ENCODE measurements at places on chromosomes 11 and 22.

DNA sequence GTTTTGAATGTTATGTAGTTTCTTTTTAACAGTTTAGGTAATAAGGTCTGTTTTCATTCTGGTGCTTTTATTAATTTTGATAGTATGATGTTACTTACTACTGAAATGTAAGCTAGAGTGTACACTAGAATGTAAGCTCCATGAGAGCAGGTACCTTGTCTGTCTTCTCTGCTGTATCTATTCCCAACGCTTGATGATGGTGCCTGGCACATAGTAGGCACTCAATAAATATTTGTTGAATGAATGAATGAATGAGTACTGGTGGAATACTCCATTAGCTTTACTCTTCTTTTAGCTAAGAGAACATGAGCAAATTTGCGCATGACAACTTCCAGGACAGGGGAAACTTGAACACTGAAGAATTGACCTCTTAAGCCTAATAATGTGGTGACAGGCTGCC is 6.6 kb upstream of the NAT10 start:
- DNase-seq: no peak

GRCh38 chr11:20669820-20670684 is 666 bp downstream of the NELL1 start:
- DNase-seq: no peak

DNA sequence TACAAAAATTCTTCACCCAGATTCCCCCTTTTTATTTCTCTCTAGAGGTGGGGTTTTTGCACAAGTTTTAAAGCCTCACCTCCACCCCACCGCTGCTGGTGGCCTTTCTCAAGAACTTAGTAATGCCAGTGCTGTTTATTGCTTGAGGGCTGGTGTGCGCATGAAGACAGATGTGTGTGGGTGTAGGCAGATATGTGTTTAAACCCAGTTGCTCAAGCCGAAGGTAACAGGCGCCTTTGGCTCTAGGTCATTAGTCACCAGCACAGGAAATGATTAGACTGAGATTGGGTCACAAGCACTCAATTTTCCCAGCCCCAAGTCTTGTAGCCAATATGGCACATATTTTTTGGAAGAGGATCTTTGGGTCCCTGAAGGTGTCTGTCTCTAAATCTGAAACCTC is 2.7 kb upstream of the CLMP start:
- DNase-seq: no peak

GRCh38 chr22:31085493-31085824 is 4.3 kb downstream of the SMTN start:
- no peak for DNase-seq

DNA sequence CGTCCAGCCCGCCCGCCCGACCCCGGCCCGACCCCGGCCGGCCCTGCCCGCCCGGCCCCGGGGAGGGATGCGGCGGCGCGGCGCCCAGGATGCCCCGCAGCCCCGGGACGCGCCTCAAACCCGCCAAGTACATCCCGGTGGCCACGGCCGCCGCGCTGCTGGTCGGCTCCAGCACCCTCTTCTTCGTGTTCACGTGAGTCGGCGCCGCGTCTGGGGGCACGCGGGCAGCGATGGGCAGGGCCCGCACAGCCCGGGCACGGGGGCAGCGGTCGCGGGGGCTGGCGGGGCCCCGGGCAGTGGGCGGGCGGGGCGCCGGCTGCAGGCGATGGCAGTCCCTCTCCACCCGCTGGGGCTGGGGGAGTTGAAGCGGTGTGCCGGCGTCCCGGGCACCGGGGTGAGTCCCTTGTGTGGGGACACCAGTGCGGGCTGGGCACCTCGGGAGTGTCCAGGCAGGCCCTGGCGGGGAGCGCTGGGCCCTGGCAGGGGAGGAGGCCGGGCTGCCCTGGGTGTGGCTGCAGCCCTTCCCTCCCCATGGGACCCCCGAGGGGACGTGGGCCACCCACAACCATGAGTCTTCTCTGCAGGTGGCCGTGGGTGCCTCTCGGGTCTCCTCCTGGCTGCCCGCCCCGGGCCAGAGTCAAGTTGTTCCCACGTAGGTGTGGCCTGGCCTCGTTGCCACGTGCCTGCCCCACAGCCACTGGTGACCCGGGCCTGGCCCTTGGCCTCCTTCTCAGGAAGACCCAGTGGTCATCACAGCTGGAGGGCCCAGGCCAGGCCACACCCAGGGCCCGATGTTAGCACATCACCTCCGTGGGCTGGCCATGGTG is 468 bp downstream of the ZDHHC8 start:
- DNase-seq: no peak

DNA sequence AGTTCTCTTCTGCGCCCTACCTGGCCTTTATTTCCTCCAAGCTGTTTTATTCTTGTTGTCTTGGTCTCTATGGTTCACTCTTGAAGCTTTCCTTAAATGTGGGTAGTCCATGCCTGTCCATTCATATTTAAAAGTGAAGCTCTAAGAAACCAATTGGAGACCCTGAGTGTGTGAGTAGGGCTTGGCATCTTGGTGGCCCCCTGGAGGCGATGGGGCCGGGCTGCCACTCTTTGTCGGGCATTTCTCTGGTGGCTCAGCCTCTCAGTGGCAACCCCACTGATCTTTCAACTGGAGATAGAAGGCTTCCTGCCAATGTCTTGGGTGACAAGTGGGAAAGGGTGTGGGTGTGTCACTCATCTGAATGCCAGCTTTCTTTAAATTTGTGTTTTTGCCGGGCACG is 9.1 kb downstream of the TRPT1 start:
- DNase-seq: no peak
